MM.1S (cell line): ENCODE measurements at places on chromosomes 7 and 10.
A peak's percentile ranks its signal among the peaks of the same experiment; 100 is the strongest.

GRCh38 chr7:86328801-86329433, 314.8 kb upstream of the GRM3 start:
- no peaks in the 10 kb centered on the region for H3K4me1 ChIP-seq
- H3K27ac ChIP-seq: no peak overlapping the region
- H3K36me3 ChIP-seq: no peaks in the 10 kb centered on the region
- no peak for DNase-seq

GRCh38 chr7:98240961-98241673, 10.9 kb downstream of the TECPR1 start:
- no peaks in the 10 kb centered on the region for H3K4me1 ChIP-seq
- H3K27me3 ChIP-seq: no peaks in the 10 kb centered on the region
- DNase-seq: peak; percentile 29
- no peak overlapping the region for H3K4me3 ChIP-seq
- no peak overlapping the region for H3K27ac ChIP-seq

GRCh38 chr7:15049157-15049556, 146.6 kb upstream of the DGKB start:
- H3K36me3 ChIP-seq: no peaks in the 10 kb centered on the region
- no peak overlapping the region for H3K27ac ChIP-seq
- H3K27me3 ChIP-seq: no peaks in the 10 kb centered on the region
- no peak overlapping the region for H3K4me3 ChIP-seq
- no peak for DNase-seq
- H3K4me1 ChIP-seq: no peaks in the 10 kb centered on the region

DNA sequence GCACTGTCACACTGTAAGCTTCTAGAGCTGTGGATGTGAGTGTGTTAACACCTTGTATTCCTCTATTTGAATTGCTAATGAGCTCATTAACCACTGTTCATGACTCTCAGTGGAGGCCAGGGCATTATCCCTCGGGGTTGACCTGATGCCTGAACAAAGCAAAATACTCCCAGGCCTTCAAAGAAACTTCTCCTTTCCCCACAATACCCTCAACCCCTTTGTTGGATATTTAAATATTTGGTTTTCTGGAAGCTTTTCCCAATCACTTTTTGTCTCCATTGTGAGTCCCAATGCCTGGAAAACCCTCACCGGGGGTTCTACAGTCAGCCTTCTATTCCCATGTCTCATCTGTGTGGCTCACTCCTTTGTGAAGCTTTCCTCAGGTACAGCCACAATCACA, 780.1 kb downstream of the PHTF2 start:
- no peaks in the 10 kb centered on the region for H3K27me3 ChIP-seq
- H3K36me3 ChIP-seq: no peaks in the 10 kb centered on the region
- H3K4me3 ChIP-seq: no peak overlapping the region
- no peak overlapping the region for H3K27ac ChIP-seq
- DNase-seq: no peak
- no peaks in the 10 kb centered on the region for H3K4me1 ChIP-seq

DNA sequence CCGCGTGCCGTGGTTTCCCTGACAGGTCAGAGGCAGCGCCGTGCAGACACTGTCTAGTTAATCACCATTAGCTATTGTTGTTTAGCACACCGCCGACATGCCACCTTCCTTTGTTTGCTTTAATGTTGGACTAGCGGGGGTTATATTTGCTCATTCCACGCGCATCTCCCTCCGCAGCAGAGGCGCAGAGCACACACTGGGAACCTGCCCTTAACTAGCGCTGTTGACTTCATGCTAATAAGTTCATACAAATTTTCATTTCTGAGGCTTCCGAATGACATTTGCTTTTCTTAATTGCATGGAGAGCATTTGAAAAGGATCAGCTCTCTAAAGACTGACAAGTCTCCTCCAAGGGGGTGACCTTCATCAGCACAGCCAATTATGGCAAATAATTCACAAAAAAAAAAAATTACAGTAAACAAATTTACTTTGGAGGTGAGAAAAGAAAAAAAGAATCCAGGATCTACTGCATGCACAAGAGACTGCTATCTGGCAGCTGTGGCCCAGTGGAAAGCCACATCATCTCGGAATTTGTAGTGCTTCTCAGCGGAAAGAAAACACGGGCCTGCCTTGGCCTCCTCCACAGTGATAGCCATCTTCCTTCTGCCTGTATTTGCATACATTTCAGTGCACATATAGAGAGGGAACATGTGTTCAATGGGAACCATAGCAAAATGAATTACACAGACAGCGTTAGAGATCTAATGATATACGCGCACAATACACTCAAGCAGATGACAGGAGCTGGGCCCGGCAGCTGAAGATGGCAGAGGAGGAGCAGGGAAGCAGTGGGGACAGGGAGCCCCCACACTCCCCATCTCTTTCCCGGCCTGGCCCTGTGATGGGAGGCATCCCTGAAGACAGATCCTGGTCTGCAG, 94.2 kb downstream of the EBF3 start:
- H3K27me3 ChIP-seq: no peaks in the 10 kb centered on the region
- H3K4me1 ChIP-seq: no peaks in the 10 kb centered on the region
- no peak for DNase-seq
- H3K36me3 ChIP-seq: no peaks in the 10 kb centered on the region
- H3K4me3 ChIP-seq: no peak overlapping the region

DNA sequence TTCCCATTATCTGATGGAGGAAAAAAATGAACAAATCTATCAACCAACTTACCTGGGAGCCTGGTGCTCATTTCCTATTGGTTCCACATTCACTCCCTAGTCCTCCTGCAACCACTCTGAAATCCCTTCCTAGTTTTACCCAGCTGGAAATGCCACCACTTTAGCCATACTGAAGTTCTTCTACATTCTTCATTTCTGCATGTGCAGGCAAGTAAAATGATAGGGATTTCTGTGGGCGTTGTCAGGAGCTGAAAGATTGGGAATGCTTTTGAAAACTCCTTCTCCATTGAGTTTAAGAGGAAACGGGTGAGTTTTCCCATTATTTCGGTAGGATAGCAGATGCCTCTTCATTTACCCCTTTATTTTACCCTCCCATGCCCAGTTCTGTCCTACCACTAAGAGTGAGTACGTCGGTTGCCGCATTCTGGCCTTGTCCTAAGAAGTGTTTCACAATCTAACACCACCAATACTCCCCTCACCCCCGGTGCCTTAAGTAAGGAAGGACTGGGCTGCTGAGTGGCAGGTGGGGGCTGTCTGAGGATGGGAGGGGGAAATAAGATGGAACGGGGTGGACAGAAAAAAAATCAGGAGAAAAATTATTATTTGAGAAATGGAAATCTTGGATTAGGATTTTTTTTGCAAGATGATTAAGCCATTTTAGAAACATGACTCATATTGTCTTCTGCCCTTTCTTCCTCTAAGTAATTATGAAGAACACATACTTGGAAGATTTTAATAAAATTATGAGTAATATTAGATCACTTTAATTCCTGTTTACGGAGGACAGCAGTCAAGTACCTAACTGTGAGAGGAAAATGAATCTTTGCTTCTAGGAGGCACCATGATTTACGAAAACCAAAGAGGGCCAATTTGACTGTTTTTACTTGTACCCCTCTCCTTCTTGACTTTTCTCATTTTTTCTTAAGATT, 13.2 kb upstream of the TAS2R60 start:
- H3K36me3 ChIP-seq: no peaks in the 10 kb centered on the region
- H3K27ac ChIP-seq: no peak overlapping the region
- H3K4me3 ChIP-seq: no peak overlapping the region
- no peak for DNase-seq
- H3K4me1 ChIP-seq: no peaks in the 10 kb centered on the region

GRCh38 chr7:112428715-112429114, 21.5 kb upstream of the IFRD1 start:
- no peak overlapping the region for H3K4me3 ChIP-seq
- H3K27ac ChIP-seq: no peak overlapping the region
- DNase-seq: no peak
- H3K36me3 ChIP-seq: no peaks in the 10 kb centered on the region
- peaks cover 12% of the 10 kb centered on the region for H3K4me1 ChIP-seq

DNA sequence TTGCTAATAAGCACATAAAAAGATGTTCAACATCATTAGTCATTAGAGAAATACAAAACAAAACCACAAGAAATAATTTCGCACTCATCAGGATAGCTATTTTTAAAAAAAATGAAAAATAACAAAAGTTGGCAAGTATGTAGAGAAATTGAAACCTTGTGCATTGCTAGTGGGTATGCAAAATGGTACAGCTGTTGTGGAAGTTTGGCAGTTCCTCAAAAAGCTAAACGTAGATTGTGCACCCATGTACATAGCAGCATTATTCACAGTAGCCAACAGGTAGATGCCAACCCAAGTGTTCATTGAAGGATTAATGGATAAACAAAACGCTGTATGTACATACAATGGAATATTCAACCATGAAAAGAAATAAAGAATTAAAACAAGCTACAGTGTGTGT, 35.3 kb upstream of the STARD3NL start:
- H3K27ac ChIP-seq: no peak overlapping the region
- no peaks in the 10 kb centered on the region for H3K4me1 ChIP-seq

- DNase-seq: no peak
- no peaks in the 10 kb centered on the region for H3K27me3 ChIP-seq
- no peak overlapping the region for H3K27ac ChIP-seq
- H3K36me3 ChIP-seq: no peaks in the 10 kb centered on the region
- no peaks in the 10 kb centered on the region for H3K4me1 ChIP-seq
Observed at GRCh38 chr10:10786109-10787090, 231.3 kb upstream of the CELF2 start.

DNA sequence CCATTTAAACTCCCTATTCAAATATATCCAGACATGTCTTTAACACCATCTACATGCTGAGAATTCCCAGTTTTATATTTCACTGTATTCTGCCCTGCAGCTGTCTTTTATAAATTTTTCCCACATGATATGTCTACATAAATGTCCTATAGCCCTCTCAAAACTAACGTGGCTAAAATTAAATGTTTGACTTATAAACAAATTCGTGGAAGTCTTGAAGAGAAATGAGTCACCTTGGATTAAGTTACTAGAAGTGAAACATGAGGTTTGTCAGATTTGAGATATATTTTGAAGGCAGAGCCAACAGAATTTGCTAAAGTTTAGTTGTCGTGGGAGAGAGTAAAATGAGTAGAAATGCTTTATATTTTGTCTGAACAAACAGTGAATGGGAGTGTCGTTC, 386.9 kb upstream of the CNTNAP2 start:
- no peaks in the 10 kb centered on the region for H3K4me1 ChIP-seq
- DNase-seq: no peak
- no peaks in the 10 kb centered on the region for H3K27me3 ChIP-seq
- H3K4me3 ChIP-seq: no peak overlapping the region
- no peaks in the 10 kb centered on the region for H3K36me3 ChIP-seq
- H3K27ac ChIP-seq: no peak overlapping the region

- no peak overlapping the region for H3K4me3 ChIP-seq
- H3K36me3 ChIP-seq: no peaks in the 10 kb centered on the region
- H3K4me1 ChIP-seq: no peaks in the 10 kb centered on the region
- H3K27me3 ChIP-seq: no peaks in the 10 kb centered on the region
- DNase-seq: no peak
- no peak overlapping the region for H3K27ac ChIP-seq
Observed at GRCh38 chr7:26428571-26428970, 136.9 kb downstream of the SNX10 start.

GRCh38 chr10:37434091-37434490, 308.7 kb downstream of the ANKRD30A start:
- H3K4me3 ChIP-seq: no peak overlapping the region
- H3K4me1 ChIP-seq: no peaks in the 10 kb centered on the region
- H3K27me3 ChIP-seq: no peaks in the 10 kb centered on the region
- H3K27ac ChIP-seq: no peak overlapping the region
- no peak for DNase-seq

DNA sequence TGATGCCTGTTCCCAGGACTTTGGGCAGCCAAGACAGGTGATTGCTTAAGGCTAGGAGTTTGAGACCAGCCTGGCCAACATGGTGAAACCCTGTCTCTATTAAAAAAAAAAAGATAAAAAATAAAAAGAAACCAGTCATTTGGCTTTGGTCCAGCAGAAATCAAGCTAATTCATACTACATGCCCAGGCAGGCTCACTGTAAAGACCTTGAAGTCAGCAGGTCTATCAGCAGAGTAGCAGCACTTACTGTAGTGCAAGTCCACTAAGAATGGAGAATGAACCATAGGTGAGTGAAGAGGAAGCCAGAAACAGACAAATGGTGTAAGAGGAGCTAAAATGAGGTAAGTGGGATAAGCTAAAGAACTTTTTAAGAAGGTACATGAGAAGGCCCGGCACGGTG, 24.7 kb downstream of the PSPH start:
- no peak overlapping the region for H3K27ac ChIP-seq
- no peak for DNase-seq
- no peaks in the 10 kb centered on the region for H3K27me3 ChIP-seq
- H3K36me3 ChIP-seq: no peaks in the 10 kb centered on the region
- H3K4me3 ChIP-seq: no peak overlapping the region
